ENCODE measurements at places on chromosomes 2 and 18.

DNA sequence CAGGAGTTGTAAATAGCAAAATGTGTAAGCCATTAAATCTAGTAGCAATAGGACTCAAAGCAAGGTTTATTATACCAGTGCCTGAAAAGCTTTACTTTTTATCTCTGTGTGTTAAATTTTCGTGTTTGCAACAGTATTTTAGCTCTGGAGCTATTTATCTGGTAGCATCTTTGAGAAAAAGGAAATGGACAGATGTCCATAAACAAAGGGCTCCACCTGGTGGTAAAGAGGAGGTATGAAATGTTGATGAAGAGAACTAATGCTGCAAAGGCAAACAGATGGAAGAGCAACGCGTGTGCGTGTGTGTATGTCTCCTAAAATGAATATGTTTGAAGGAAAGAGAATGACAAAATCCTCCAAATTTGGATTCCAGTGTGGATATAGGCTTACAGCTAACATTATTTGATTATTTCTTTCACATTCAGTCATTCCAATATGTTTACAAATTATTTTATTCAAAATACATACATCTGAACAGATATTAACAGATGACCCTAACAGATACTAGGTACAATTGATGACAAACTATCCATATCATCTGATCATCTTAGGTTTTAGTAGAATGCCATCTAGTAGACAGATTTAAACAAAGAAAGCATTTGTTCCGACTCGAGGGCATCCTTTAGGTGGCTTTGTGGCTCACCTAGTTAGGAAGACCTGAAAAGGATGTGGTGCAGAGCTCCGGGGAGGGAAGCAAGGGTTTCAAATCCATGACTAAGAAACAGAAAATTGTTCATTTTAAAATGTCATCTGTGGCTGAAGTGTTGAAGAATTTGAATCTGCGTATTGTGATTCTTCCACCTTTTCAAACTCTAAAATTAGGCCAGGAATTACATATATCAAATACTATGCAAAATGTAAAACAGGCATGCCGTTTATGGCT lies 383.3 kb downstream of the MTX2 start:
- H3K36me3 ChIP-seq: no peaks in the 10 kb centered on the region
- DNase-seq: no peak
- H3K27me3 ChIP-seq: peaks cover 51% of the 10 kb centered on the region
- H3K4me1 ChIP-seq: no peaks in the 10 kb centered on the region

DNA sequence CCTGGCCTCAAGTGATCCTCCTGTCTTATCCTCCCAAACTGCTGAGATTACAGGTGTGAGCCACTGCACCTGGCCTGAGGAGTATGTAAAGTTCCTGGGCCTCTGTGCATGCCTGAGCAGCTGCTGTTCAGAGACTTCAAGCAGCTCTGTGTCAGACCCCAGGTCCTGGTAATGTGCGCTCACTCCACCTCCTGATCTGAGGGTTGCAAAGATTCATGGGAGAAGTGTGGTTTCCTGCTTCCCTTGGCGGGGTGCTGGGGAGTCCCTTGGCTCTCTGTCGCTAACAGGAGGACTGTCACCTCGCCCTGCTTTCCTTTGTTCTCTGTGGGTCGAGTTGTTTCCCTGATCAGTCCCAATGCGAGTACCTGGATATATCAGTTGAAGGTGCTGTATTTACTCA lies 8.6 kb upstream of the IL36A start:
- H3K4me3 ChIP-seq: peak overlapping the region; percentile 67
- peaks cover 5% of the 10 kb centered on the region for H3K36me3 ChIP-seq
- peak; percentile 31 for DNase-seq

DNA sequence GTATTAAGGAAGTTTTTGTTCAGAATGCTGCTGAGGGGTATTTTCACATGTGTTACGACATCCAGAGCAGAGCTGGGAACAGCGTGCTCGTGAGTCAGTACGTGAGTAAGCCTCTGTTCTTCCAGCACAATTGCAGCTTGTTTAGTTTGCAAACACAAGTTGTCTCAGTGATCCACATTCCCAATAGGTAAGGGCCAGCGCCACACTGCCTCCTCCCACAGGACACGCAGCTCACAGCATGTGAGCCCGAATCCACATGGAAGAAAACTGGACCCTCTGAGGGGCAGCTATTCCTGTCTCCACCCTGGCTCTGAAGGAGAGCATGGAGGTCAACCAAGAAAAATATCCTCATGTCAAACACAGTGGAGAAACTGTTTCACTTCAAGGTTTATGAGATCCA lies 173.9 kb upstream of the PID1 start:
- no peak overlapping the region for H3K27ac ChIP-seq
- H3K4me3 ChIP-seq: no peak overlapping the region
- no peaks in the 10 kb centered on the region for H3K4me1 ChIP-seq
- H3K27me3 ChIP-seq: peaks cover 27% of the 10 kb centered on the region

DNA sequence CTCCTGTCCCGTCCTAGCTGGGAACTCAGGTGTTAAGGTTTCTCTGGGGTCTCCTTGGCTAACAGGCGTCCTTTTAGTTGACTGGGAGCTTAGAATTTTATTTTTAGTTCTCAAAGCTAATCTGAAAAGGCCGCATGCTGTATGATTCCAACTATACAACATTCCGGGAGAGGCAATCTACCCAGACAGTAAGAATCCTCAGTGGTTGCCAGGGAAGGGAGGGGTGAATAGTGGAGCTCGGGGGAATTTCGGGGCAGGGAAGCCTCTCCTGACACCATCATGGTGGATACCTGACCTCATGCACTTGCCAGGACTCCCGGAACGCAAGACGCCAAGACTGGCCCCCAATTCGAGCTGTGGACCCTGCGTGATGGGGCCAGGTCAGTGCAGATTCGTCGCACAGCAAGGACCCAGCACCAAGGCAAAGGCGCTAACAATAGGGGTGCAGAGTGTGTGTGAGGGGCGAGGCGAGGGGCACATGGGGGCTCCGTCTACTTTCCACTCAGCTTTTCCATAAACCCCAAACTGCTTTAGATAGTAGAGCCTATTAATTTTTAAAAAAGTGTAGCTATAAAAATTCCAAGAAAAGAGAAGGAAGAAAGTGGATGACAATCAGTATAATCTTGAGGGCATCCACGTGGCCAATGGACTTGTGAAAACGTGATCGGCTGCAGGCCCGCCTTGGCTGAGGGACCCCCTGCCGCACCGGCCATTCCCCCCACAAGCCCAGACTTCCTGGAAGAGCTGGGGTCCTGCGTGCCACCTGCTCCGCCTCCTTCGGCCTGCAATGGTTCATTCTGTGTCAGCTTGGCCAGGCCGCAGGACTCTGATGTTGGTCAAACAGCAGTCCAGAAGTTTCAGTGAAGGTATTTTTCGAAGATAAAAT lies 17.3 kb downstream of the PDCD1 start:
- peaks cover 49% of the 10 kb centered on the region for H3K4me1 ChIP-seq
- H3K4me3 ChIP-seq: peak overlapping the region; percentile 18
- peaks cover 12% of the 10 kb centered on the region for H3K36me3 ChIP-seq

- no peak overlapping the region for H3K27ac ChIP-seq
- no peak for DNase-seq
- no peak overlapping the region for H3K4me3 ChIP-seq
- no peaks in the 10 kb centered on the region for H3K4me1 ChIP-seq
- H3K36me3 ChIP-seq: no peaks in the 10 kb centered on the region
These were observed 1084.7 kb upstream of the NXPH2 start for GRCh38 chr2:139864821-139865302.

DNA sequence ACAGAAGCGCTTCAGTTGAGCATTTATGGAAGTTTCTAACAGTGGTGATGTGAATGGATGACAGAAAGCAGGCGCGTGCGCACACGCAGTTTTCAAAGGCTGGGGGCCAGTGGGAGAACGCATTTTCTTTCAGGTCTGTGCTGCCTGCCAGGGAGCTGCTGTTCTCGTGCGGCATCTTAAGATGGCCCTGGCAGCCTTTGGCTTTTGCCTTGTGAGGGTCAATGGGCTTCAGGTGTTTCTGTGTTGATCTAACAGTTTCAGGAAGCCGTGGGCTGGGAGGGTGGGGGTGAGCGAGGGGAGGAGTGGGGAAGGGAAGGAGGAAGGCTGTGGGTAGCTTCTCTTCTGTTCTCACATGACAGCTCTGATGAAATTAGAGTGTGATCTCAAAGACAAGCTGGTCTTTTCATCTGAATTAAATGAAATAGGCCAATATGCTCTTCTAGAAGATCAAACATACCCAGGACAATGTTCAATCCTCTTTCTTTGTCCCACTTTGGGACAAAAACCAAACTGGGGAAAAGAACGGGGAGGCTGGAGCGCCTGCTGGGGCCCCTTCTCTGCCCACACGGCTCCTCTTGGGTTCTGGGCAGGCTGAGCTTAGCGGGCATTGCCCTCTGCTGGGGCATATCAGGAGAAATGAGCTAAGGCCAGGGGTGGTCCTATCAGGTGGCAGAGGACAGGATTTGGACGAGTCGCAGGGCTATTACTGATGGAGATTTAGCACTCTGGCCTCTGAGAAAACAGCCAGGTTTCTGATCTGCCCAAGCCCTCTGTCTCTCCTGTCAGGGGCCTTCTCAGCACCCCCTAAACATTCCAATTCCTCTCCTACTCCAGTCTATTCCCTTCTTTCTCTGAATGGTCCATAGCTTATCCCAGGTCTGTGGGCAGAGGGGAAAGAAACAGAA lies 126.2 kb upstream of the LGALSL start:
- DNase-seq: no peak
- peak overlapping the region; percentile 44 for H3K4me3 ChIP-seq
- H3K27ac ChIP-seq: peak overlapping the region; percentile 41
- H3K36me3 ChIP-seq: peaks cover 4% of the 10 kb centered on the region
- H3K27me3 ChIP-seq: no peaks in the 10 kb centered on the region

- H3K27me3 ChIP-seq: no peaks in the 10 kb centered on the region
- no peaks in the 10 kb centered on the region for H3K4me1 ChIP-seq
- no peak overlapping the region for H3K27ac ChIP-seq
- H3K36me3 ChIP-seq: peaks cover 2% of the 10 kb centered on the region
- DNase-seq: no peak
These were observed 411.6 kb upstream of the TCF4 start for GRCh38 chr18:55999641-56000040.

DNA sequence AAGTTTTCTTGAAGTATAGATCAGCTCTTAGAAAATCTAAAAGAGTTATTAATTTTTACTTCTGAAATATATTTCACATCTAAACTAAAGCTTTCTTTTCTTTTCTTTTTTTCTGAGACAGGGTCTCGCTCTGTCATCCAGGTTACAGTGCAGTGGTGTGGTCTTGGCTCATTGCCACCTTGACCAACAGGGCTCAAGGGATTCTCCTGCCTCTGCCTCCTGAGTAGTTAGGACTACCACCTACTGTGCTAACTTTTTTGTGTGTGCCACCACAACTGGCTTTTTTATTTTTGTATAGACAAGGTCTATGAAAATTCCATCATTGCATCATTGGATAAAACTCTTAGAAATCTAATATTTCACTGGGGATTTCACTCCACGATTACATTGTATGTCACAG lies 10.0 kb upstream of the ALPG start:
- no peaks in the 10 kb centered on the region for H3K4me1 ChIP-seq
- peaks cover 4% of the 10 kb centered on the region for H3K36me3 ChIP-seq
- no peak overlapping the region for H3K4me3 ChIP-seq
- DNase-seq: no peak
- H3K27me3 ChIP-seq: peaks cover 58% of the 10 kb centered on the region

GRCh38 chr2:24015562-24016375 lies 5.9 kb downstream of the MFSD2B start:
- no peak for DNase-seq
- peaks cover 24% of the 10 kb centered on the region for H3K27me3 ChIP-seq
- H3K36me3 ChIP-seq: no peaks in the 10 kb centered on the region
- H3K4me3 ChIP-seq: no peak overlapping the region

- no peaks in the 10 kb centered on the region for H3K27me3 ChIP-seq
- H3K4me3 ChIP-seq: no peak overlapping the region
- H3K27ac ChIP-seq: no peak overlapping the region
- peaks cover 30% of the 10 kb centered on the region for H3K4me1 ChIP-seq
- no peak for DNase-seq
- no peaks in the 10 kb centered on the region for H3K36me3 ChIP-seq
These were observed 187.3 kb upstream of the ID2 start for GRCh38 chr2:8494589-8494988.

GRCh38 chr2:96870626-96871255 lies 861 bp upstream of the SEMA4C start:
- peak overlapping the region; percentile 85 for H3K27ac ChIP-seq
- DNase-seq: peak; percentile 69
- no peaks in the 10 kb centered on the region for H3K27me3 ChIP-seq

DNA sequence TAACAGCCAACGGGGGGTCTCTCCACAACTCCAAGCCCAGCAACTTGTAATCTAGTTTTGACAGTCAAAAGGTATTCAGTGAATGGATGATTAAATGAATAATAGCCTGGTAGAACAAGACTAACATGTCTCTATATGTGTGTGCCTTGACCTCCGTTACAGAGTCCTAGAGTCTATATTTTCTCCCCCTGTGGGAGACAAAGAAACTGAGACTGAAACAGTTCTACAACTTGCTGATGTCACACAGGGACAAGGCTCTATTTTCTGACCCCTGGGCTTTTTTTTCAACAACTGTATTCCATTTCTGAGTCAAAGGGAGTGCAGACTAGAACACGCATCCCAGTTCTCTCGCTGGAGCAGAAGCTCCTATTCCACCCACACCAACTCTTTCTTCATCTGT lies 223.6 kb upstream of the AGAP1 start:
- no peak overlapping the region for H3K27ac ChIP-seq
- no peaks in the 10 kb centered on the region for H3K36me3 ChIP-seq
- no peak for DNase-seq
- H3K4me3 ChIP-seq: no peak overlapping the region
- H3K27me3 ChIP-seq: peaks cover 80% of the 10 kb centered on the region
- peaks cover 18% of the 10 kb centered on the region for H3K4me1 ChIP-seq

- DNase-seq: no peak
- H3K4me3 ChIP-seq: no peak overlapping the region
- H3K27me3 ChIP-seq: no peaks in the 10 kb centered on the region
- H3K36me3 ChIP-seq: peaks cover 3% of the 10 kb centered on the region
These were observed 182.7 kb downstream of the ANAPC1 start for GRCh38 chr2:111701266-111701665.

GRCh38 chr18:9333441-9334328 lies 888 bp upstream of the TWSG1 start:
- DNase-seq: no peak
- peak overlapping the region; percentile 91 for H3K27ac ChIP-seq

DNA sequence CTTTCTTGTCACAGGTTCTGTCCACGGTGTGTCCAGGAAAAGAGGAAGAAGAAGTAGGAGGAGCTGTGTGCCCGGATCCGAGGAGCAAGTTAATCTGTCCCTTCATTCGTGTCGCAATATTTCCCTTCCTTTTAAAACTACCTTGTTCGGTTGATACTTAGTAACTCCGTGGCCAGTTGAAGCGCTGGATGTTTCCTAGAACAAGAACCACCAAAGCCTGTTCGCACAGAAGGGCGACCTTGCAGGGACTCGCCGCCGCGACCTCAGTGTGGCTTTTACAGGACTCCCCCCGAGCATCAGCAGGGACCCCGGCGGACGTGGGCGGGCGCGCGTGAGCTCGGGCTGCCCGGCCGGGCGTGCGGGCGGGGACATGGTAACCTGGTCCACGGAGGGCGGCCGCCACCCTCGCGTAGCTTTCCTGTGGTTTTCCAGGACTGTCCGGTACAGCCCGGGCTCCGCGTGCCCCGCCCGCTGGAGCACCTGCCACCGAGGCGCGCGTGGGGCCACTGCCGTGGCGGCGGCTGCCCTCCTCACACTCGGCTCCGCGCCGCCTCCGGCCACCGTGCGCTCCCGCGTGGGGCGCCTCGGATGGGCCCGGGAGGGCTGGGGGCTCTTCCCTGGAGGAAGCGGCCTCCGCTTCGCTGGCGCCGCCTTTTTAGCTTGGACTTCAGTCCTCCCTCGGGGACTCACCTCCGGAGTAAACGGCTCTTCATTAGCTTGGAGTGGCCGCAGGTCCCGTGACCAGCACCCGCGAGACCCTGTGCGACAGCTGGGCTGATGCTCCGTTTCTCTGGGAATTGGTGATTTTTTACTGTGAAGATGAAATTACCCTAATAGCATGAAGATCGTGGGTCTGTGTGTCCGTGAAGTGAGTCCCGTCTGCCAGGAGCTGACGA lies 9.2 kb upstream of the D2HGDH start:
- DNase-seq: no peak
- H3K27me3 ChIP-seq: no peaks in the 10 kb centered on the region
- H3K27ac ChIP-seq: no peak overlapping the region

Measured in central memory CD8-positive, alpha-beta T cell (primary cell).